Endothelial cell (in vitro differentiated cells): ENCODE measurements at places on chromosomes 12 and 14. TPM values are rescaled to one million over a fixed set of nuclear protein-coding genes. Genes with fewer than 3 reads are reported as not detected.

Gene PLA2G1B
- not detected for total RNA-seq

- DNase-seq = no peak
Observed at GRCh38 chr14:92105073-92105892, 1.1 kb downstream of the ATXN3 start.

DNA sequence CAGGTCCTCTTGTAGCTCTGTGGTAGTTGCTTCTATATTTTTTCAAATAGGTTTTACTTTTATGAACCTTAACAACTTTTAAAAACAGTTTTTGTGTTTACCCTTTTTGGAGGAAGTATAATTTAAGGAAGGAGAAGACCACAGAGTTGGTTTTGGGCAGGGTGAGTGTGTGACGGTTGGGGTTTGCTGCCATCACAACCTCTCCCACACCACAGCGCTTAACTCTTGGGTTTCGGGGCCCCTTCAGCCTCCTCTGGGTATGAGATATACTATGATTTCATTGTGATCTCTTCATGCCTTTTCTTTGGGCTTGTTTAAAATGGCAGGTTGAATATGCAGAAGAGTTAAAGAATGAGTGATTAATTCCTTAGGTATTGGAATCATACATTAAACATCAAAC lies 228.7 kb upstream of the CRY1 start:
- no peak for DNase-seq

DNA sequence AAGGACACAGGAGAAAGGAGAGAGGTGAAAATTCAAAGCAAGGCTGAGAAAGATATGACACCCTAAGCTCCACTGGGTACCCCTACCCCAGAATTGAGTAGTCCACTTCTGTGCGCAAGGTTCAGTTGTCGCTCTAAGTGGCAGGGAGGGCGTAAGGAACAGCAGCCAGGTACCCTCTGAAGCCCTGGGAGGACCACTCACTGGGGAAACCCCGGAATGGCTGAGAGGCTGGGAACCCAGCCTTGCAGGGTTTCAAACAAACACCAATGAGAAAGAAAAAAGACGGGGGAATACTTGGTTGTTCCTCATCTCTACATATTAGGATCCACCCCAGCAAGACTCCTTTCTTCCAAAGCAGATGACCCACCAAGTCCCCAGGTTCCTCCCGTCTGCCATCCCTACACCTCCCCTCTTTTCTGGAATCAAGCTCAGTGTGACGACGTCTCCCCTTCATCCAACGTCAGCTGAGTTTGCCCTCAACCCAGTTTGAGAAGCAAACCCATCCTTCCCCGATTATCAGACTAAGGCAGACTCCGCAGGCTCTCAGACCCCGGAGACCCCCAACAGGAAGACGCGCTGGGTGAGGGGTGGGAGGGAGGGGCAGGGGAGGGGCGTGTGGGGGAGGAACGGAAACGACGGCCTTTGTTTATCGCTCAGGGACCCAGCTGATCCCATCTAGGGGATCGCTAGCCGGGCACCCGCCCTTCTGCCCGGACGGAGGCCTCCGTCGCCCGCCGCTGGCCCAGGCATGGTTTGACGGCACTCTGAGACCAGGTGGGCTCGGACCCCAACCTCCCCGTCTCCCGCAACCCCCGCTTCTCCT lies 795 bp downstream of the LMBR1L start:
- DNase-seq = peak; percentile 26

Gene LRRC10
- total RNA-seq = not detected

Gene CFAP251
- total RNA-seq = 0.80 TPM

- DNase-seq = no peak
Observed at GRCh38 chr14:61598980-61599379, 96.3 kb upstream of the HIF1A start.

Gene RASSF9
- total RNA-seq = 2.2 TPM

Gene CFAP73
- total RNA-seq = not detected

- DNase-seq = peak; percentile 38
Observed at GRCh38 chr14:32934073-32934880, 4.4 kb upstream of the NPAS3 start.

DNA sequence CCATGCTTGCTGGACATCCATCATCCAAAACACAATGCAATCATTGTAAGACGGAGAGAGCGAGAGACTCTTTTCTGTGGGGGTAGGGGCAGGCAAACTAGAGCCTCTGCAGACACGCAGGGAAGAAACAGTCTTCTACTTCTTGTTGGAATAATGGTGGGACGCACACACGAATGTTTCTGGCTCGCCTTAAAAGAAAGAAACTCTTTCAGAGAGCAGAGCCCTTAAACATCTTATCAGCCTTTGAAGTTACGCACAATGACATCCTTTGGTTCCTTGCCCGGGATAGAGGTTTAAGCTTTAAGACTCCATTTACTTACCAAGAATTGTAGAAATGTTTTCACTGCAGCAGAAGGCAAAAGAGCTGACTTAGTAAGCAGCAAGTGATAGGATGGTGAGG lies 133.8 kb upstream of the FOXN3 start:
- no peak for DNase-seq

DNA sequence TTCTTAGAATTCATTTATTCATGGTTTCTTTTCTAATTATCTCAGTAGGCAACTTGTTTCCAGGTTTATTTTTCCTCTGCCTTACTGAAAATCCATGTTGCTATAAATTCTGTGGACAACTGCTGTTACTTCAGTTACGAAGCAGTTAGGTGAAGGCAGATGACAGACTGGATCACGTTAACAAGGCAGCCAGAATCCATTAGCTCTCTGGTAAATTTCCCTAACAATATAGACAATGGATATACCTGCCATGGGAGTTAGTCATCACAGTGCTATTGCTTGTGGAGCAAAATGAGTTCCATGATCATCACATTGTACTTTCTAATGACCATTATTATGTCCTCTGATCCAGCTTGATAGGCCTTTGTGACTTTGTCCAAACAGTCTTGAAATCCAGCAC lies 291.5 kb downstream of the NELL2 start:
- DNase-seq = no peak

Gene MYL2
- not detected for total RNA-seq

DNA sequence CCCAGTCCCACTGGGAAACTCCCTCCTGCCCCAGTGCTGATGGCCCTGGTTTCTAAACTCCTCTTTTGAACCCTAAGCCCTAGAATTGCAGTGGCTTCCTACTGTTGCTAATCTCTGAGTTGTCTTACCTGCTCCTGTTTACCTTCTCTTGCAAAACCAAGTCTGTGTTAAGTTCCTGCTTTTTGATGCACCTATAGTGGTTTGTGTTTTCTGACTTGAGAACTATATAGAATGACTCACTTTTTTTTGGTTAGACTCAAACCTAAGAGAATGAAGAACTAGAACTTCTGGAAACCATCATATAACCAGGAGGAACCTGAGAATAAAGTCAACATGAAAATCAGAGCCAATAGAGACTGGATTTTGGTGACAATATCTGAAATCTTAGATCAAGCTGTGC lies 5.5 kb upstream of the GAS2L3 start:
- no peak for DNase-seq

DNA sequence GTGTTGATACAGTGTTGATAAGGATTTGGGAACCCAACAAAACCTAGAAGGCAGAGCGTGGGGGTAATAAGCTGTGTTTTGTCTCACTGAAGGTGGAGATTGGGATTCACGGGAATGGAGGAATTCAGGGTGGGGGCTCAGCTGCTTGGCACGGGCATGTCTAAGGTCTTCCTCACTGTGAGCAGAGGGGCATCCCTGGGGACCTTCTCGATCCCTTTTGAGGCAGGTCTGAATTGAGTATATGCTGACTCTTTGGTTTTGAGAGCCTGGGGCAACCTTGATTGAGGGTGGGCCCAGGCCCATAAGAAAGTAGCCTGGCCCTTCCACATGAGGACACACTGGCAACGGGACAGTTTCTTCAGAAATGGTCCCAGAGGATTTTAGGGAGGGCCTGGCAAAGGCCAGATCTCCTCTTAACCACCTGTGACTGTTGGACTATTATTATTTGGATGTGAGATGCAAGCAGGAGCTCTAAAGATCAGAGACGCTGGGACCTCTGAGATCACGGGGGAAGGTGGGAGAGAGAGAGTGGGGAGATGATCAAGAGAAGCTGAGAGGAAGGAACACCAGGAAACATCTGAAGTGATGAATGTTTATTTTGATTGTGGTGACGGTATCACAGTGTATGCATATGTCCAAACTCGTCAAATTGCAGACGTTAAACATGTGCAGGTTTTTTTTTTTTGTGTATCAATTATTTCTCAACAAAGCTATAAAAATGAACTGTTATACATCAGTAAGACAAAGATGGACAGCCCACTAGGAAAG lies 48.4 kb downstream of the SMIM41 start:
- DNase-seq = no peak

- no peak for DNase-seq
Observed at GRCh38 chr12:72146495-72146894, 125.7 kb upstream of the TRHDE start.

DNA sequence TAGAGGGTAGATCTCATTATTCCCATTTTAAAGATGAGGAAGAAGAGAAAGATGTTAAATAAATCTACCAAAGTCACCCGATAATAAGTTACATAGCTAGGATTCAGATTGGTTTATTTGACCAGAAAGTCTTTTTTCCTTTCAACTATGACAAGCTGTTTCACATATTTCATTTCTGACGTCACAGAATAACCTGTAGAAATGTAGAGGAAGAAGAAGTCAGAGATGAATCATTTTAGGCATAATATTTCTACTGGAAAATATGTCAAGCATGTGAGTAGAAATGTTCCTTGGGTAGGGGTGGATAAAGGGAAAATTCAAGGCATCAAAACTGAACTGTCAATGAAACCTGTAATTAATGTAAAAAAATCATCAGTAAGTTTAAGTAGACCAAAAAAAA lies 107.0 kb downstream of the MGST1 start:
- DNase-seq = no peak
